SK-N-MC (cell line): ENCODE measurements at places on chromosomes 2 and 18.

GRCh38 chr18:9715978-9716774, 8.1 kb downstream of the RAB31 start:
- no peak for DNase-seq

- no peak for DNase-seq
Observed at GRCh38 chr2:191615596-191615995, 62.3 kb upstream of the NABP1 start.

- DNase-seq = no peak
Observed at GRCh38 chr2:96108151-96108540, 8.2 kb downstream of the ADRA2B start.

GRCh38 chr2:205232086-205232485, 450.2 kb upstream of the NRP2 start:
- no peak for DNase-seq

DNA sequence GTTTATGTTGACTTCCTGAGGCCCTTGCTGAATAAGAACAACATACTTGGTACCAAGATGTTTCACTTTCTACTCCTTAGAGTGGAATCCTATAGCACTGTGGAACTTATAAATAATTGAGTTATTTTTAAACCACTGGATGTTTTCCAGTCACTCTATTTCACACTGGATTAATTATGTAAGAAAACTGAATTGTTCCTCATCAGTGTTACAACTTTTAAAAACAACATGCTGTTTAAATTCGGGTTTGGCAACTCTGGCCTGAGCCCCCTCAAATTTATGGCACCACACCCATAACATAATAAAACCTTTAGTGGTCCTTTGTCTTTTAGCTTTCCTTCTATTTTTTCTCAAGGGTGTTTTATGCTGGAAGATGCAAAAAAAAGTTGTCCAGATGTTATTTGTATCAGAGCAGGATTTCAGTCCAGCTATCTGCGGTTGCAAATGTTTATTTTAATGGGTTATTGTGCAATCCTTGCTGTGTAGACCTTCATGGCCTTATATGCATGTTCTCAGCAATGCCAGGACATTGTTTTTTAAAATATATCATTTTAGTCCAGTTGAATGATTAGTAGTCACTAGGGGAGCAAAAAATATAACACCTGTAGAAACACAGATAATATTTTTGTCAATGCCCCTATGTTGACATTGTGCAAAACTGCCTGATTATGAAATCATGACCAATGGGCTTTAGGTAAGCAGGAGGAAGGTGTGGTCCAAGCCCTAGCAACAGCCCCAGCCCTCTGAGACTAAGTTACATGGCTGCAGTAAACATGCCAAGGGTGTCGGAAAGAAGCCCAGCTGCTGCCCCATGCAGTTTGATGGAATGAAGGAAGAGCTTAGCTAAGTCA, 638.0 kb upstream of the ZEB2 start:
- DNase-seq = no peak

DNA sequence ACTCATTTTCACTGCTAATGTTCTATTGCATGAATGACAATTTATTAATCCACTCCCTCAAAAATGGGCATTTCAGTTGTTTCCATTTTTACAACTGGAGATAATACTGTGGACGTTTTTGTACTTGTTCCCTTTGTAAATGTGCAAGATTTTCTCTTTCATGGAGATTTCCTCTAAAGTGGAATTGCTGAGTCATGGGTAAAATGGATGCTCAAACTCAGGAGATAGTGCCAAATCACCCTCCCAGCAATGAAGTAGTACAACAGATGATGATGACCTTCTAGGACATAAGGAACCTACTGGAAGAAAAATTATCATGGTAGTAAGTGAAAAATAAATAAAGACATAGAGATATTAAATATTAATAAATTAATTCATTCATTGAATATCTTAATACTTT, 460.8 kb upstream of the CHST9 start:
- DNase-seq = no peak

- DNase-seq = no peak
Observed at GRCh38 chr18:21763846-21764646, 23.5 kb downstream of the MIB1 start.

DNA sequence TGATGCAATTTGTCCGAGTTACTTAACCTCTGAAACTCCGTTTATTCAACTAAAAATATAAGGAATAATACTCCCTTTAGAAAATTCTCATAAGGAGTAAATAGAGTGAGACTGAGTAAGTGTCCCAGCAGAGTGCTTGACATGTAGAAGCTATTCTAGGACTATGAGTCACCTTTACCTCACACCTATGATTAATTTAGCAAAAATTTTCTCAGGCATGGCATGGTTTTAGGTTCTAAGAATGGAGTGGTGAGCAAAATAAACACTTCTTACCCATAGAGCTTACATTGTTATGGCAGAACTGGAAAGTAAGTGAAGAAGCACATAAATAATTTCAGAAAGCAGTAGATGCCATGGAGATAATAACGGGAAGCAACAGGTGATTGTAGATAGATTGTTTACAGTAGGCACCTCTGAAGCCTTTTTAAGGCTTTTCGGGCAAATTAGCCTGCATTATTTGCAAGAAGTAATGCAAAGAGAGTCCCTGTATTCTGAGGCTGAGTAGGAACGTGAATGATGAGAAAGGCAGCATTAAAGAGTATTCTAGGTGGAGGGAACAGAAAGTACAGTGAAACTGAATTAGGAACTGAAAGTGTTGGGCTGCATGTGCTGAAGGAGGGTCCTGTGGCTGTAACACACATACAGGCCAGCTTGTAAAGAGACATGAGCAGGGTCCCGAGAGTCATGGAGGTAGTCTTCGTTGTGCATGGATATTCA, 209.2 kb downstream of the ZNF407 start:
- DNase-seq = no peak

DNA sequence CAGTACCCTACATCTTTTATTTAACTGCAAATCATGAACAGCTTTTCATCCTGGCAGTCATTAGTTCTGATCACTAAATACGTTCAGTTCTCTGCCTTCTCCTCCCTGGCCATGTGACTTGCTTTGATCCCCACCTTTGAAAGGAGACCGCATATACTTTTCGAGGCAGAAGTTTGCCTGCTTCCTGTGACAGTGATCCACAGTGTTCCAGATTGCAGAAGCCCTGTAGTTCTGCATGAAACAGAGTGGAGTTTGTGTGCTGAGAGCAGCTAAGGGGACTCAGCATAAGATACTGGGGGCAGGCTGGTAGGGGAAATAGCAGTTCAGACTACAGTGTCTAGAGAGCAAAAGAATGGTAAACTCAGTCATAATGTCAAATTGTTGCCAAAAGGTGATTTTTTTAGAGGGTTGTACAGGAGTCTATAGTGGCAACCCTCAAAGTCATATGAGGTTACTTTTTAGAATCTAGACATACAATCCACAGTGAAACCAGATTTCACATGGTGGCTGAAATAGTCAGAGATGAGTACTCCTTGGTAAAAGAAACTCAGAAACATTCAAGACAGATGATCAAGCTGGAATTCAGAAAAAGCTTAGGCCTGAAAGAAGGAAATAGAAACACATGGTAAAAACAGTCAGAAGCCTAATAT, 1800.4 kb upstream of the CELF4 start:
- no peak for DNase-seq

- no peak for DNase-seq
Observed at GRCh38 chr2:46487667-46488335, 8.4 kb downstream of the TMEM247 start.

DNA sequence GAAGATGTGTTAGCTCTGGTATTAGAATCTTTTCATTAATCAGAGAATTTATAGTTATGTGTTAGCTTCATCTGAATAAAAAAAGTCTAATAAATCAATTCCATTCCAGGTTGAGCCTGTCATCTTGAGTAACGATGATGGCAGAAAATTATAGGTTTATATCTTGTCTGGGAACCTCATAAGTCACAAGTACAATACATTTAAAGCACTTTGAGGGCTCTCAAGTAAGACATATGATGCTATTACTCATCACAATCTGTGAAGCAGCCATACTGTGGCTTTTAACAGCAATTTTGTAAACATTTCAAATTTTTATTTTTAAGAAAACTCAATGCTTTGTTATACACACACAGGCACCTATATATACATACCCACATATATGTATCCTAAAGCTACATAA, 484.1 kb upstream of the VRK2 start:
- DNase-seq = no peak

GRCh38 chr2:159933040-159933726, 129.2 kb downstream of the PLA2R1 start:
- DNase-seq = no peak

DNA sequence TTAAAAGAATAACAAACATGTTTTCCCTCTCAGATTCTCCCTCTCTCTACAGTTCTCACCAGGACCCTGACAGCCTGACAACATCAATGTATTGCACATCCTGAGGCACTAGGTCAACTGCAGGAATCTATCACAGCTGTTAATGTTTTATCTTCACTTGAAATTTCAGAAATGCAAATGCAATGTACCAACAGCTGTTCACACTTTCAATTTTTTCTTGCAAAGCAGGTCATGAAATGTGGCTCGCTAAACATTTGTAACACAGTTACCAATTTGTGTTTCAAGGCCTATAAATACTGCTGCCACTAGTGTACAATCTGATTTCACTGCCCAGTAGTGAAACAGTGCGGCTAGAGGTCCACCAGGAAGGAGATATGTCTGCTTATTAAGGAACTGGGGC, 147.8 kb downstream of the EXOC6B start:
- DNase-seq = no peak

DNA sequence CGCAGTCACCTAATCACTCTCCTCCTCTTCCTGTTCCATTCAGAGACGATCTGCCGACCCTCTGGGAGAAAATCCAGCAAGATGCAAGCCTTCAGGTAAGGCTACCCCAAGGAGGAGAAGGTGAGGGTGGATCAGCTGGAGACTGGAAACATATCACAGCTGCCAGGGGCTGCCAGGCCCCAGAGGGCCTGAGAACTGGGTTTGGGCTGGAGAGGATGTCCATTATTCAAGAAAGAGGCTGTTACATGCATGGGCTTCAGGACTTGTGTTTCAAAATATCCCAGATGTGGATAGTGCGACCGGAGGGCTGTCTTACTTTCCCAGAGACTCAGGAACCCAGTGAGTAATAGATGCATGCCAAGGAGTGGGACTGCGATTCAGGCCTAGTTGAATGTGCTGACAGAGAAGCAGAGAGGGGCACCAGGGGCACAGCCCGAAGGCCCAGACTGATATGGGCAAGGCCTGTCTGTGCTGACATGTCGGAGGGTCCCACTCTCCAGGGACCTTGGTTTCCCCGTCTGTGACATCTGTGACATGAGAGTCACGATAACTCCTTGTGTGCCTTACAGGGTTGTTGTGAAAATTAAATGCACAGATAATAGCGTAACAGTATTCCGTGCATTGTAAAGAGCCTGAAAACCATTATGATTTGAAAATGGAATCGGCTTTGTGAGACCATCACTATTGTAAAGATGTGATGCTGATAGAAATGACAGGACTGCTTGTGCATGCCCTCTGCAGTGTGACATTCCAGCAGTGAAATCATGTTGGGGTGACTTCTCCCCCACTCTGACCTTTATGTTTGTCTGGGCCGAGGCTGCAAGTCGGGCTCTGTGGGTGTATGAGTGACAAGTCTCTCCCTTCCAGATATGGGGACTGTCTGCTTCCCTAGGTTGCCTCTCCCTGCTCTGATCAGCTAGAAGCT, 510 bp downstream of the IL1RN start:
- DNase-seq = no peak

- DNase-seq = no peak
Observed at GRCh38 chr2:211376410-211376809, 820.0 kb downstream of the CPS1 start.

GRCh38 chr18:9281780-9282179, 52.8 kb upstream of the TWSG1 start:
- DNase-seq = no peak

GRCh38 chr2:239834143-239834542, 191.0 kb downstream of the NDUFA10 start:
- no peak for DNase-seq

- DNase-seq = no peak
Observed at GRCh38 chr2:86768189-86768949, 22.3 kb downstream of the CD8A start.

DNA sequence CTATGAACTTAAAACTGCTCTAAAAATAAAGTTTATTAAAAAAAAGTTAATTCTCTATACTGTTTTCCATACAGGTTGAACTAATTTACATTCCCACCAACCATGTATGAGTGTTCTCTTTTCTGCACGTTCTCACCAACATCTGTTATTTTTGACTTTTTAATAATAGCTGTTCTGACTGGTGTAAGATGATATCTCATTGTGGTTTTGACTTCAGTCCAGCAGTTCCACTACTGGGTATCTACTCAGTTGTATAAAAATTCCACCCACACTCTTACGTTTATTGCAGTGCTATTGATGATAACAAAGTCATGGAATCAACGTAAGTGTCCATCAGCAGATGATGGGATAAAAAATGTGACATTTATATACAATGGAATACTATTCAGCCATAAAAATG, 33.7 kb downstream of the SPAG16 start:
- no peak for DNase-seq

DNA sequence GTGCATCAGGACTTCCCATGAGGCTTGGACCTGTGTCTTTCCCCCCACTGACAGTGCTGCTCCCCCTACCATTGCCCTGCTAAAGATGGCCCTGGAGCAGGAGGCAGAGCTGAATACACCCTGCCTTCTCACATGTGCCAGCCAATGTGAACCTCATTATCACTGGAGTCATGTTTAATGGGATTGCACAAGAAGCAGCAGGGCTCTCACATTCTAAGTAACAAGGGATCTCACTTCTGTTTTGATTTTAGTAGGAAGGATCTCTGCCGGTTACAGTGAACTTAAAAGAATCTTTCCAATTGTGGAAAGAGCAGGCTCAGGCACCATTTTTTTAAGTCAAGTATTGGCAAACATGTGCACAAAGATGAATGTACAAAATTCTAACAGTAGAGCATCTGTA, 322.1 kb upstream of the MEX3C start:
- no peak for DNase-seq

DNA sequence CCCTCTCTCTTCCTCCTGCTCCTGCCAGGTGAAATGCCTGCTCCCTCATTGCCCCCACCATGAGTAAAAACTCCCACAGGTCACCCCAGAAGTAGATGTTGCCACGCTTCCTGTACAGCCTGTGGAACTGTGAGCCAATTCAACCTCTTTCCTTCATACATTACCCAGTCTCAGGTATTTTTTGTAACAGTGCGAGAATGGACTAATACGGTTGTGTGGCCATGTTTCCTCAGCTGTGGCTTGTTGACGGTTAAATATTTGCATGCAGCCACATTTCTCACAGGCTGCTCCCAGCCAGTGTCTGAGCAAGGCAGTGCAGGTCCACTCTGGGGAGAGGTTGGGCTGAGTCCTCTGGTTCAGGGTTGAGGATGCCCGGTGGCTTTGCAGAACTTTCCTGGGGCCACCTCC, 27.8 kb upstream of the COPS8 start:
- DNase-seq = no peak

DNA sequence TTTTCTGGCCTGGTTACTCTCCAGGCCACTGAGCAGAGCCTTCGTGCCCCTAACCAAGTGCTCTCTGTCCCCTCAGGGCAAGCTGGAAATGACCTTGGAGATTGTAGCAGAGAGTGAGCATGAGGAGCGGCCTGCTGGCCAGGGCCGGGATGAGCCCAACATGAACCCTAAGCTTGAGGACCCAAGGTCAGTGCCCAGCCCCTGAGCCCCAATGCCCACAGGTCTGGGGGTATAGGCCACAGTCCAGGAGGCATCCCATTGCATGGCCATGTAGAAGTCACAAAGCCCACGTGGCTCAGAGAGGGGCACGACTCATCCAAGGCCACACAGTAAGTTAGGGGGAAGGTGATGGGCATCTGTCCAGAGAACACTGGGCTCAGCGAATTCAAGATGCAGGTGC, 227.6 kb downstream of the DYSF start:
- DNase-seq = no peak
